ENCODE measurements at places on chromosomes 12 and 14.

DNA sequence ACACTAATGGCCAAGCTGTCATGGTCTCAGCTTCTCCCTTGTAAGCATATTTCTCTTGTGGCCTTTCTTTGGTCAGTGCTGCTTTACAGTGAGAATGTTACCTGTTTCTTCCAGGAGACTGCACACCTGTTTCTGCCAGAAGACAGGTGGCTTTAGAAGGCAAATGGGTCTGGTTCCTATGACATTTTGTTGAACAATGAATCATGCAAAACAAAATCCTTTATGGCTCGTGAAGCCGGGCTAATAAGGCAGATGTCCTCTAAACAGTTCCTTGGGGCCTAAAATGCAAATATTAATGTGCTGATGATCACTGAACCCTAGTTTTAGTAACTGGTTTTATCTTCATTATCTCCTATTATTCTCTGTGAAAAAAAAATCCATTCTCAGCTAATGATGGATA, 927.6 kb downstream of the GALC start:
- DNase-seq: no peak

DNA sequence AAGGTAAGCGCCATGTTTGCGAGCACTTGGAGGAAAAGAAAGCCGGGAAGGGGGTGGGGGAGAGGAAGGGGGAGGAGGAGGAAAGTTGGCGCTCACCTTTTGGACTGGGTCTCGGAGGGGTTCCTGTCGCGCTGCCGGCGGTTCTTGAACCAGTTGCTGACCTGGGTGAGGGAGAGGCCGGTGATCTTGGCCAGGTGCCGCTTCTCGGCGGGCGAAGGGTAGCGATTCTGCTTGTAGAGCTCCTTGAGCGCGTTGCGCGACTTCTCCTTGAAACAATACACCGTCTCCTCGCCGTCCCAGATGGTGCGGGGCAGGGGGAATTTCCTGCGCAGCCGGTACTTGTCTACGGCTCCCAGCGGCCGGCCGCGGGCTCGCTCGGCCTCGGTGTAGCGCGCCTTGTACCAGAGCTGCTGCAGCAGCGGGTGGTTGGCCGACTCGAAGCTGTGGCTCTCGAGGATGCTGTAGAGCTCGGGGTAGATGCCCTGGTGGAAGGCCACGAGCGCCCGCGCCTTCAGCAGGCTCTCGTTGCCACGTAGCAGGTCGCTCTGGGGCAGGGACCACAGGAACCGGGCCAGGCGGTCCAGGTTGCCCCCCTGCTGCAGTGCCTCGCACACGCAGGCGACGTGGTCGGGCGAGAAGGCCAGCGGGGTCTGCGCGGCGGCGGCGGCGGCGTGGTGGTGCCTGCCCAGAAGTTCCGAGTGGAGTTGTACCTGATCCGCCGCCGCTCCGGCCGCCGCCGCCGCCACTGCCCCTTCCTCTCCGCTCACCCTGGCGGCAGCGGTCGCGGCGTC, 840 bp downstream of the SIX4 start:
- no peak for DNase-seq

GRCh38 chr12:66964629-66965028, 285.8 kb upstream of the GRIP1 start:
- peak; percentile 3 for DNase-seq

GRCh38 chr12:74983917-74984316, 225.7 kb downstream of the KCNC2 start:
- DNase-seq: no peak

GRCh38 chr12:131348231-131348630, 362.7 kb upstream of the SFSWAP start:
- DNase-seq: no peak

DNA sequence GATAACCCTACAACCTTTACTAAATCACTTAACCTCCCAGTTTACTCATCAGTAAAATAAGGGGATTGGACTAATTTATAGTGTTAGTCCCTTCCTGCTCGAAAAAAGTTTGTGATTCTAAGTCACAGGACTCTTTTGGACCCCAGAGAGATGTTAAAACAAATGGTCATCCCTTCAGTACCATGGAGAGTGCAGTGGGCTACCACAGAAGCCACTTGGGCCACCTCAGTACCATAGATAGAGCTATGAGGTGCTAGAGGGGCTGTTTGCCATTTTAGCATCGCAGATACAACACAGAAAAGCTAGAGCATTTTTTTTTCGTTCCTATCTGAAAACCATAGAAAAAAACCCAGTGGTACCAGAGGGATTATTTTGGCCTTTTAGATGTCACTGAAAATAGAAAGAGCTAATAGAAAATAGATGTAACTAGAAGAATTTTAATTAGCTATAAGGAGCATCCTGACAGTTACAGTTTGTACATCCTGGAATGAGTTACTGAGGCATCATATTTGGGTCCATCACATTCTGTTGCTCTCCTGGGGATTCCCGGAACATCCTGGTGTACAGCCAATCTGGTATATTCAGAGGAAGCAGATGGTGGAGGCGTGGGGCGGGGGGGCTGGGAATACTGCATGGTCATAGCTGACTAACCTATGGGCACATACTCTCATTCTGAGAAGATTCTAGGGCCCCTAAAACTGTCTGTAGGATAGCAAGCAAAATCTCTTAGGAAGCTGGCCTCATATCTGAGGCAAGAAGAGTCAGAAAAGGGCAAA, 2.8 kb downstream of the ZNF219 start:
- no peak for DNase-seq

DNA sequence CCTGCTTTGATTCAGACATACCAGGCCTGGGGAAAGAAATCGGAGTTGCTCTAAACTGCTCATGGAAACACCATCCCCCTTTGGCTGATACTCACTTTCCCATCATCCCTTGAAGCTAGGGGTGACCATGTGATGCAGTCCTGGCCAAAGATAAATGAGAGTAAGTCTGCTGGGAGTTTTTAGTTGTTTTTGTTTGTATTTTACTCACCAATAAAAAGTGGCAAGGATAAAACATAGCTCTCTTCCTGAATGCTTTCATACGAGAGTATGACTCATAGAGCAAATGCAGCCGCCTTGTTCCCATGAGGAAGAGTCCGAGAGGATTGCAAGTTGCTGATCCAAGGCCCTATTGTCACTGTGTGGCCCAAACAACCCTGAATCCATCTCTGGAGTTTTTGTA, 126.4 kb upstream of the TMEM132C start:
- DNase-seq: no peak

DNA sequence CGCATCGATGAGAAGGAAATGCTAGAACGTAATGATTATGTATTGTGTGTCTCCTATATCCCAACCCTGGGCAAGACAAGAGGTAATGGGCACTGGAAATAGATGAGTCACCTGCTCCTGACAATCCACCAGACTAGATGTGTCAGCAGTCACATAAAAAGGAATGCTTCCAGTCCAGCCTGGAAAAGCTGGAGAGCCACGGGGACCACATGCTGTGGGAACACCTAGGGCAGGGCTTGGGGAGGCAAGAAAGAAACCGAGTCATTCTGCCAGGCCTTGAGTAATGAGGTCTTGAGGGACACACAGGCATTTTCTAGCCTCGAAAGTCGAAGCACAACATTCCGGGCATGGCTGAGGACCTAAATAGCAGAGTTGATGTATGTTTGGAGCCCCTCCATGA, 716.7 kb upstream of the TMEM132C start:
- DNase-seq: no peak

GRCh38 chr14:102138535-102138934, 1.2 kb upstream of the WDR20 start:
- no peak for DNase-seq

DNA sequence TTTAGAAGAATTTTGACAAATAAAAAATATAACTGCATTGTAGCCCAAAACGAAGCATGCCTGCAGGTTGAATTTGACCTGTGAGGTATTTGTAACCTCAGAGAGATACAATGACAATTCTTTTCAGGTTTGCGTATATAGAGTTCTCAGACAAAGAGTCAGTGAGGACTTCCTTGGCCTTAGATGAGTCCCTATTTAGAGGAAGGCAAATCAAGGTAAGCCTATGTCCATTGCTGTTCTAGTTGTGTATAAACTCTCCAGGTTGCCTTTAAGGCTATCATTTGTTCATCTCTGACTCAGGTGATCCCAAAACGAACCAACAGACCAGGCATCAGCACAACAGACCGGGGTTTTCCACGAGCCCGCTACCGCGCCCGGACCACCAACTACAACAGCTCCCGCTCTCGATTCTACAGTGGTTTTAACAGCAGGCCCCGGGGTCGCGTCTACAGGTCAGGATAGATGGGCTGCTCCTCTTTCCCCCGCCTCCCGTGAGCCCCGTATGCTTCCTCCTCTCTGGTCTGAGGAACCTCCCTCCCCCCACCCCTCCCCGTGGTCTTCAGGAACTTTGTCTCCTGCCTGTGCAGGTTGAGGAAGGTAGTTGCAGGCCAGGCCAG, 2.7 kb downstream of the PABPN1 start:
- DNase-seq: no peak

DNA sequence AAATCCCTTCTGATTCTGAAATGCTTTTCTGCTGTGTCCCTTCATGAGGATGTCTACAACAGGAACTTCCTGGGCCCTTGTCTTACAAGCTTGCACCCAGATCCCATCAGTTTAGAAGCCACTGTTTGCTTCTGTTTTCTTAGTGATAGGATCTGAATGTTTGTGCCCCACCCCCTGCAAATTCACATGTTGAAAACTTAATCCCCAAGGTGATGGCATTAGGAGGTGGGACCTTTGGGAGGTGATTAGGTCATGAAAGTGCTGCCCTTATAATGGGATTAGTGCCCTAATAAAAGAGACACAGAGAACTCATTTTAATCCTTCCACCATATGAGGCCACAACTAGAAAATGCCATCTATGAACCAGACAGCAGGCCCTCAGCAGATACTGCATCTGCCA, 36.0 kb upstream of the GNPNAT1 start:
- no peak for DNase-seq

DNA sequence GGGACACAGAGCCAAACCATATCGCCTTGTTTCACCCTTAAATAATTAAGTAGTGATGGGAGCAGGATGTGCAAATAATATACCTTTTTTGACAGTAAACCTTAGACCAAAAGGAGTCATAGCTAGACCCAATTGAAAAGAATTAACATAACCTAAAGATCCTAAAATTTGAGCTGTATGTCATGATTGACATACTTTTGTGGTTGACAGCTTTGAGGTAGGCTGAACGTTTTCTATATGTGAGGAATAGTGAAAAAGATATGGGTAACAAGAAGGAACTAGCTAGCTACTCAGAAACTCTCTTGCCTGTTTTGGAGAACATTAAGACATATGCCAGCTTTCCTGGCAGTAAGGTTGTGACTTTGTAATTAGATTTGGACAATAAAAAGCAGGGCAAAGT, 320.6 kb downstream of the KCNC2 start:
- no peak for DNase-seq

DNA sequence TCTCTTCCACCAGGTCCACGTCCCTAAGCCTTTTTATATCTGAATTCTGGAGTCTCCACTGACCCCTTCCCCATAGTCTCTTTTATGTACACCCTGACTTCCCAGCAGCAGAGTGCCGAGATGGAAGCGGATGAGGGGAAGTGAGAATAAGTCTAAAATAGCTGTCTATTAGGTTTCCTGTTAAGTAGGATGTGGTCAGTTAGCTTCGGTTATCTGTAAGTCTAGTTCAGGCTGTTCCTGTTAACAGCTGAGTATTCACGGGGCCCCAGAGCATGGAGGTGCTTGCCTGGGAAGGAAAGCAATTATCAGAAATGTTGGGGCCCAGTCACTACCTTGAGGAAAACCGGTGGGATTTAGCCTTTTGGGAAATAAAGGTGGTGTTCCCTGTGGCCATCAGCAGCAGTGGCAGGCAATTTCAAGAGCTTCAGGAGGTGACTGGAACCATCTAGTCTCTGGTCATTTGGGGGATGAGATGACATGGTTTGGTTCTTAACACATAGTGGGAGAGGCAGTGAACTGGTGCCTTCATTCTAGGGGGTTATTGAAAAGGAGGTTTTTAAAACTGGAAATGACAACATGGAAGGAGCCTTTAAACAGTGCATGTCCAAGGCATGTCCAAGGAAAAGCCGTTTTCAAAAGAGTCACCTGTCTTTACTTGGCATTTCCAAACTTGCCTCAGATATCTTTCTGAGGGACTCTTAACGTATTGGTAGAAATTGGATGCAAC, 21.8 kb downstream of the CHST11 start:
- no peak for DNase-seq

DNA sequence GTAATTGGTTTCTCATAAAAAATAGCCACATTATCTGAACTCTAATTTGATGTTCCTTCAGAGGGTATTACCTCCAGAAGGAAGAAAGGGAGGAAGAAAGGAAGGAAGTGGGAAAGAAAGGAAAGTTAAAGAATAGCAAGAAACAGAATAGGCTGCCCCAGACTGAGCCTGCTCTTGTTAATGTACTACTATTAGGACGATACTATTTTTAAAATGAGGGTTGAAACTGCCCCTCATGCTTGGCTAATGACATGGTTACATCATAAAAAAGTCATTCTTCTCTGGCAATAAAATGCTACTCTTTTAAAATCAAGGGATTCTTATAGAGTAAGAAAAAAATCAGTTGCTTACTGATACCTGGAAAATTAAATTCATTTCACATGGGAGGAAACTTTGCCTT, 253.0 kb downstream of the KTN1 start:
- no peak for DNase-seq

DNA sequence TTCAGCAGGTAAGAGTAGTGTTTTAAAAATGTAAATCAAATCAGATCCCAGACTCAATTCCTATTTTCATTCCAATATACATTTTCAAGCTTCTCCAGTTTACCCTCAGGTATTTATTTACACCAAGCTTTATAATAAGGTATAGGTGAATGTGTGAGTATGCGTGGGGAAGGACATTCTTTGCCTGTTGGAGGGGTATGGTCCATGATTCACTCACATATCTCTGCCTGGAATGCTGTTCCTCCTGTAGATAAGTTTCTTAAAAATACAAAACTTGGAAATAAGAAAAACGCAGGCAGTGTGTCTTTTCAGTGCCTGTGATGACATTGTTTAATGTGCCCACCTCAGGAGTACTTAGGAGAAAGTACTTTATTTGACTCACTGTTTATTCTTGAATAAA, 118.6 kb downstream of the CCDC91 start:
- DNase-seq: no peak

GRCh38 chr12:5581019-5581418, 149.1 kb downstream of the NTF3 start:
- DNase-seq: no peak

DNA sequence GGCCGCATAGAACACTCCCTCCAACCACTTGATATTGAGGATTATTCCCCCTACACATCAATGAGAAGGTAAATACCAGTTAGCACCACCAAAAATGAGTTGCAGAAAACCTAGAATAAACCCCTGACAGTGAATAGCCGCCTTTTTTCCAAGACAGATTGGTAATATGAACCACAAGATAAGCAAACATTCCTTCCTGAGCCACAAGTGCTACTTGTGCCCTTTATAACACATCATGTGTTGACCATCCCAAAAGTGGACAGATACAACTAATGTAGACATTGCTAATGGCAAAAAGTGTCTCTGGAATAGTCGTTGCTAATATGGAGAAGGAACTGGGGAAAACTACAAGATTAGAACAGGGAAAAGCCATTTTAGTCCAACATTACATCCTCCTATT, 17.2 kb downstream of the NOXRED1 start:
- DNase-seq: no peak

GRCh38 chr14:31297701-31298344, 90.2 kb upstream of the HECTD1 start:
- DNase-seq: no peak
